ENCODE measurements at places on chromosomes 4 and X.

DNA sequence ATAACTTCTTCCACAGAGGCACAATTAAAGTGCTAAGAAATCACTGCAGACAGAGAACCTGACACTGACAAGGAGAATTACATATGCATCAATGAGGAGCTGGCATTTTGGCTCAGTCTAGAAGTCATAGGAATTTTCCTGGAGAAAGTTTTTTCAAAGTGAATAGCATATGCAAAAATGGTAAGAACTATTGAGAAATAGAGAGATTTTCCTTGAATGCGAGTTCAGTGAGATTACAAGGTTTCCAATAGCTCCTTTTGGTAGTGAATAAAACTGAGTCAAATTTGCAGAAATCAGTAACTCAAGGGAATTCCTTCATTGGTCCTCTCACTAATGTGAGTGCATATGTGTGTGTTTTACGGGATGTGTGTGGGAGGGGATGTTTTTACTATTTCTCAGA lies 557.5 kb downstream of the PPARGC1A start:
- DNase-seq: no peak

DNA sequence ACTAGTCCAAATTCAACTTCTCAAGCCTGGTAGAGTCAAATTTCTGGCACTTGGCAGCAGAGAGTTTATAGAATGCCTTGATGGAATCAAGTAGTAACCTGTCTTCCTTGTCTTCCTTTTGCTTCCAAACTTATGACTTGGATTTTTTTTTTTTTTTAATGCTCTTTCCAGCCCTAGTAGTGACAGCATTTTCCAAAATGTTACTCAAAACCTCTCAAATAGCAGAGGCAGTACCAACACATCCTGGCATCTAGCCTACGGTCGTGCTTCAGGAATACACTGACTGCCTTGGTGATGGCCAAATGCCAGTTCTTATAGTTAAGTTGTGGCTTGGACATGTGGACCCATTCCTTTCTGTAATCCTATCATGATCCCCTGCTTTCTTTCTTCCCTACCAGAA lies 46.0 kb downstream of the GALNT7 start:
- DNase-seq: no peak

- DNase-seq: no peak
These were observed 351.5 kb upstream of the MAD2L1 start for GRCh38 chr4:120418146-120418545.

GRCh38 chrX:1034717-1035116 lies 177.7 kb downstream of the CRLF2 start:
- no peak for DNase-seq

GRCh38 chr4:53365121-53365485 lies 758 bp downstream of the SCFD2 start:
- DNase-seq: no peak

DNA sequence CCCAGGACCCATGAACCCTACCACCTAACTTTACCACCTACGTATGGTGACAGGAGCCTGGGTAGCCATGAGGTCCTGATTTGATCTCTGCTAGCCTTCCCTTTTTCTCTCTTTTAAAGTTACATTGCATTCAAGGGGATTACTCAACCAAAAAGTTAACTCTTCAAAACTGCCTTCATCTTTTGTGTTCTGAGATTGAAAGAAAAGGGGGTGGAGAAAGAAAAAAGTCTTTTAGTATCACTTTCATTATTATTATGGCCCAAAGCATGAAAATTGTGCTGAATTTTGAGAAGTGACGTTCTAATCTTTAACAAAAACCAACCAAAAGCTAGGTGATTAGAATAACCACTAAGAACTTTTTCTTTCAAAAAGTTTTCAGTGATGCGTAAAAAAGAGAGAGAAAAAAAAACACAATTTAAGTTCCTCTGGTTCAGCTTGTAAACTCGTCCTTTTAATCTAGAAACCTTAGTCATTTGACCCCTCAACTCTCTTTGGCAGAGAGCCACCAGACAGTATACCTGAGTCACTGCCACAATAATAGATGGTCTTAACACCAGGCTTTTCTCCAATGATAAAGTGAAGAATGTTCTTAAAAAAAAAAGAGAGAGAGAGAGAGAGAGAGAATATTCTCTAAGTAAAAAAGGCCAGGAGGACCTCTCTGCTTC lies 347.4 kb upstream of the FGF13 start:
- DNase-seq: no peak

- no peak for DNase-seq
These were observed 13.7 kb downstream of the SEPTIN11 start for GRCh38 chr4:76963131-76963750.

- DNase-seq: no peak
These were observed 160.1 kb downstream of the COX18 start for GRCh38 chr4:72909461-72909860.

DNA sequence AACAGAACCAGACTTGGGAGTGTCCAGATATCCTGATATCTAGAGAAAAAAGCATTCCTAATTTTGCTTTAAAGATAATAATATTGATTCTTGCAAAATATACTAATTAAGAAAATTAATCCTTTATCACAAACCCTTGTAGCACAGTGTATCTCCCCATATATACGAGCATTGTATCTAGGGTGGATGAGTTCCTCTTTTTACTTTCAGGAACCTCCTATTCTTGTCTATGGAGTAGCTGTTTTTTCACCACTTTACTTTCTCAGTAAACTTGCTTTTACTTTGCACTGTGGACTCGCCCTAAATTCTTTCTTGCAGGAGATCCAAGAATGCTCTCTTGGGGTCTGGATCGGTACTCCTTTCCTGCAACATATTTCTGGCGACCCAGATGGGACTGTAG lies 103.9 kb downstream of the GLUD2 start:
- DNase-seq: no peak

GRCh38 chr4:154807042-154807630 lies 26.1 kb downstream of the RBM46 start:
- no peak for DNase-seq

GRCh38 chrX:136745215-136746173 lies 35.2 kb downstream of the ARHGEF6 start:
- no peak for DNase-seq

- no peak for DNase-seq
These were observed 260.7 kb downstream of the COL25A1 start for GRCh38 chr4:109041463-109042360.

DNA sequence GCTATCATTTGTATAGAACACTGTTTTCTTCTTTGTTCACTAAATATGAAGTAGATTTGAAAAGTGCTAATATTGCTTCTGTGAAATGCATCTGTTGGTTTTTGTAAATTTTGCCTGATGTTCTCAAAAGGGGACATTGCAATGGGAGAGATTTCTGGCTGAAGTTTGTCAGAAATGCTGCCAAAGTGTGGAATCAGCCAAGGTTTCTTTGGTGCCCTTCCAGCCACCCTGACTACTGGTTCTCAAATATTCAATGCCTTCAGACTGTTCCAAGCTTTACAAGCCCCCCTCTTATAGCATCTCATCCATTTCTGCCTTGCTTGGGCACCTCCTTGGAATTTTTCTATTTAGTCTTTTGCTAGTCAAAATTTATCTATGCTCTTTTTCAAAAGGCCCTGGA lies 60.6 kb upstream of the TMLHE start:
- DNase-seq: no peak

GRCh38 chr4:14131335-14131734 lies 503.8 kb upstream of the BOD1L1 start:
- no peak for DNase-seq

DNA sequence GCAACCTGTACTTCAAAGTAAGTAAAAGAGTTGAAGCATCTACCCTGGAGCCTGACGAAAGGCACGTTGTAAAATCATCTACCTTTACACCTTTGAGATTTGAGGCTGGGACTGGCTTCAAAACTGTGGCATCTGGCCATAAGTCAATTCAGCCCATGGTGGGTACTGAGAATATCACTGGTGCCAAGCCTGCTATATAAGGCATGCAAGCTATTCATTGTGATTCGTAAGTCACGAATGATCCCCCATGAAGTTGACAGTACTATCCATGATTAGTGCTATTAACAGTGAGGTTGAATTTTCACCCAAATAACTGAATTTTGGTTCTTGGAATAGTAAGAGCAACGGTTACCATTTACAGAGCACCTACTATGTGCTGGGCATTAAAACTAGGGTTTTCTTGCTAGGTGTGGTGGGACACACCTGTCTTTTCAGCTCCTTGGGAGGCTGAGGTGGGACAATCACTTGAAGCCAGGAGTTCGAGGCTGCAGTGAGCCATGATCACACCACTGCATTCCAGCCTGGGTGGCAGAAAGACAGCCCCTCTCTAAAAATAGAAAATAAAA lies 39.8 kb downstream of the IRF2 start:
- no peak for DNase-seq

DNA sequence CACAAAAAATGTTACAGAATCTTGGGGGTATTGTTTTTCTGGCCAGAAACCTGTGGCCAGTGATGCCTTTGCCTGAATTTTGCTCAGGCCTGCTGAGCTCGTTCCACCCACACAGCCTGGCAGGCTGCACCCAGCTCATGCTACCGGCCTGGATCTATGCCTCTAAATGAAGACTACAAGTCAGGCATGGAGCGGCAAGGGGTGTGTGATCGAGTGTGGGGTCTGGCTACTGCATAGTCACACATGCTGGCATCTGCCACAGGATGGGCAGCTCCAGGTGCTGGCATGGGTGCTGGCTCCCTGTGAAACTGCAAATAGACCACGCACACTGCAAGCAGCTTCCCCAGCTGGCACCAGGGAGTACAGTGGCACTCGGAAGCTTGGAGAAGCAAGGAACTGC lies 323.1 kb upstream of the POU3F4 start:
- DNase-seq: no peak

DNA sequence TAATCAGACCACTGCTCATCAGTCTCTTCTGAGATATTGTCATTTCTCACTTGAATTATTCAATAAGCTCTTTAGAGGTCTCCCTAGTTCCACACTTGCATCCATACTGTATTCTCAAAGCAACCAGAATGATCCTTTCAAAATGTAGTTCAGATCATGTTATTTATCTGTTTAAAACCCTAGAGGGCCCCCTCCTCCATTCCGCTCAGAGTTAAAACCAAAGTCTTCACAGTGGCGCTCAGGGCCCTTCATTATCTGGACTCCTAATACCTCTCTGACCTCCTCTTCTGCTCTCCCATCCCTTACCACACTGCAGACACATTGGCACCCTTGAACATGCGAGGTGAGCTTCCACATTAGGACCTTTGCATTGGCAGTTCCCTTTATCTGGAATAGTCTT lies 32.7 kb upstream of the HPGDS start:
- DNase-seq: no peak

DNA sequence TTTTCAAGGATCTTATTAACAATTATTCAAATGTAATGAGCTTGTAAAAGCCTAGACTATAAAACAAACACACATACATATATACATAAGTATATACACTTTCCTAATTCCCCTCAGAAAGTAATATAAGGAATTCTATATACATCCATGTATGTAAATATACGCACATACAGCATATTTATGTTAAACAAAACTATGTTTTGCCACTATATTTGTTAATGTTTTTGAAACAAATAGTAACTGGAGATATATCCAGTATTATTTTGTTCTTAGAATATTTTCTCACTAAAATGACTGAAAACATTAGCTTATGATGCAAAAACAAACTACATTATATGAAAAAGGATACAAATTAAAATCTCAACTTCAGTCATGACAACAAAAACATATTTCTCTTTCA lies 85.1 kb downstream of the FBXO8 start:
- no peak for DNase-seq

- no peak for DNase-seq
These were observed 42.6 kb downstream of the TMEM165 start for GRCh38 chr4:55438314-55438713.

- DNase-seq: no peak
These were observed 17.9 kb upstream of the LAP3 start for GRCh38 chr4:17558941-17559708.

- no peak for DNase-seq
These were observed 491.1 kb downstream of the PACRGL start for GRCh38 chr4:21191317-21191716.

DNA sequence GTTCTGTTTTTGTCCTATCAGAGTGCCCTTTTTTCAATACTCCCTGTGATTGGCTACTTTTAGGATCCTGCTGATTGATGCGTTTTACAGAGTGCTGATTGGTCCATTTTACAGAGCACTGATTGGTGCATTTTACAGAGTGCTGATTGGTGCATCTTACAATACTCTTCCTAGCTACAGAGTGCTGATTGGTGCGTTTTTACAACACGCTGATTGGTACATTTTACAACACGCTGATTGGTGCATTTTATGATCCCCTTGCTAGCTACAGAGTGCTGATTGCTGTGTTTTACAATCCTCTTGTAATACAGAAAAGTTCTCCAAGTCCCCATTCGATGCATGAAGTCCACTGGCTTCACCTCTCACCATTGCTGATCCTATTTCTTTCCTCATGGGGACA lies 176.8 kb downstream of the GC start:
- no peak for DNase-seq

DNA sequence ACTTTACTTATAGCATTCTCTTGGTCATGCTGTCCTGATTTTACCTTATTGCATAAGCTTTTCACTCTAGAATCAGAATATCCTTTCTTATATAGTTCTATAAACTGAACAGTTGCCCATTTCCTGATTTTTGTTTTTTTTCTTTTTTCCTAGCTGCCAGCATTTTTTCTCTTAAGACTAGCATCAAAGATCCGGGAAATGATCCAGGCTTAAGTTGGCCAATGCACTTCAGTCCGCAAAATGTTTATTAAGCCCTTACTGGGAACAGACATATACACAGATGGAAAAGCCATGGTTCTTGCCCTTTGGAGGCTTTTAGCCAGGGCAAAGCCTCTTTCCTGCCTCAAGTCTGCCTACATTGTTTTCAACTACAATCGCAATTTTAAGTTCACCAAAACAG lies 10.1 kb upstream of the BMP2K start:
- DNase-seq: no peak

- peak; percentile 83 for DNase-seq
These were observed 29.8 kb downstream of the ACOX3 start for GRCh38 chr4:8410641-8411271.

DNA sequence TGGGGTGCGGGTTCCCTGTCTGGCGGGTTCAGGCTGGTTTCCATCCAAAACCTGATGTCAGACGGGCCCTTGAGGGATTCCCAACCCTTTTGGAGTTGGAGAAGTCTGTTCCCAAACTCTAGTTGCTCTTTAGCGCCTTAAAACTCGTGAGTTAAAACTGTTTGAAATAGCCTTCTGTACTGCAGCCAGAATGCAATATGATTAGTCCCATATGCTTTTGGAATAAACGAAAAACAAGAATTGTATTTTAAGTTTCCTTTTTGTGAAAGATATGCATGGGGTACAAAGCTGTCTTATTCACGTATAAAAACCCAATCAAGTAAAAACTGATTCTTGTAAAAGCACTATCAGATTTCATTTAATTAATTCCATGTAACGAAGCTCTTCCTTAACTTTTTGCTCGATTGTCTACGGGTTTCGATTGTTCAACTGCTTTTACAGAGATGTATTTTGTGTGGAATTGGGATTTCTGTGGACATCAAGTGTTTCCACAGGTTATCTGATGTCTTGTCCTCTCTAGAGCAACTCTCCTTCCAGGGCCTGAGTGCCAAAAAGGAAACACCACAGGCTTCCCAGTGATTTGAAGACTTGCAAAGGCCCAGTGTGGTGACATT lies 49.5 kb downstream of the CLDN34 start:
- no peak for DNase-seq

- no peak for DNase-seq
These were observed 203.4 kb downstream of the ZNF674 start for GRCh38 chrX:46341767-46342322.

GRCh38 chrX:70042399-70043371 lies 7.1 kb downstream of the AWAT2 start:
- DNase-seq: no peak

Measured in Right ventricle myocardium superior (tissue), 1 donor.